ENCODE measurements at places on chromosomes 3 and 15.

DNA sequence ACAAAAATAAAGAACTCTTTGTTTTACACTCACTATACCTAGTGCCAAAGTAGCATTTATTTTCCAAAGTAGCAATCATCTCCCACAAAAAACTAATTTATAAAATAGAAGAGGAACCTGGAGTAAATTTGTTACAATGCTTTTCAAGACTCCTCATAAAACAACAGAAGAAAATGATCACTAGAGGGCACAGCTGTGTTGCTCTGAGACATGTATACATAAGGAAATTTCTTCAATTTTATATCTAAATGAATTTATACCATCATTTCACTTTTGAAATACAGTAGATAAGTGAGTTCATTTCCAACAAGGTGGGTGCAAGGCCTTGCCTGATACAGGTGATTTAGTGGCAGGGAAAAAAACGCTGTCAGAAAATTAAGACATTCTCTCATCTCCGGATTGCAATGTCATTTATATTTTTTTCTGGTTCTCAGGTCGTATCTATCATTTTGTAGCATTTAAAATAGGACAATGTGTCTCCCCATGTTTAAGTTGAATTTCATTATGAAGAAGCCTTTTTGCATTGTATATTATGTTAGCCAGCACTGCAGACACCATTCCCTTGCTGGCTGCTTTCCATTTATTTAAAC is 25.3 kb upstream of the ARHGEF26 start:
- no peak for DNase-seq

GRCh38 chr3:195896361-195897080 is 11.8 kb downstream of the TNK2 start:
- no peak for DNase-seq

DNA sequence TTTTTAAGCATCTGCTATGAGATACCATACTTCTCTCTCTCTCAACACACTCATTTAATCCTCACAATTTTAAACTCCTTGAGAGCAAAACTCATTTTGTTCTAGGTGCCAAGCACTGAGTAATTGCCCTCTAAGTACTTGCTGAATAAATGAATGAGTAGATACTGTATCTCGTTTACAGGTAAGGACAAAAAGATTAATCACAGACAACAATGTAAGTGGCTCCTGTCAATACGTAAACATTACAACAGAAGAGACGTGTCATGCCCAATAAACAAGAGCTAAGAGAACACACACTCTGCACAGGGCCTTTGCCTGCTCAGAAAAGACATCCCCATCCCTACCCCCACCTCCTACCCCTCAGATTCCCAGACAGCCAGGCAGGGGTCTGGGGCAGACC is 59.8 kb downstream of the CHSY1 start:
- DNase-seq: no peak

- DNase-seq: no peak
These were observed 168.8 kb upstream of the CADM2 start for GRCh38 chr3:84789961-84790360.

GRCh38 chr3:123387532-123387931 is 61.4 kb downstream of the ADCY5 start:
- DNase-seq: no peak

- no peak for DNase-seq
These were observed 9.5 kb downstream of the CACNA2D3 start for GRCh38 chr3:54131890-54132289.

DNA sequence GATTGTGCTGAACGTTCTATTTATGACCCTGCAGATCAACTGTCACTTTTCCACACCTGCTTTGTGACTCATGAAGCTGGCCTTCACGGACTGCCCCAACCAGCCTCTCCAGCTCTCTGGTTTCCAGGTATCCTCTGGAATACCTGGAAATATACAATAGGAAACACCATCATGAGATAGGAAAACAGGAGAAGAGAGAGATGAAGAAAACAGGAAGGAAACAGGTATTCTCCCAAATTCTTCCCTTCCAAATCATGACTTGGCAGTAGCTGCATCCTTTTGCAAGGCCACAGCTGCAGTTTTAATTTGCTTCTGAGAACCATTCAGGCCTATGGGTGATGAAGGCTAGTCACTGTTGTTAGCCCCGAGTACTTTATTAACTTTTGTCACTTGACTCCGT is 909.1 kb downstream of the EPHA3 start:
- no peak for DNase-seq

Measured in activated CD4-positive, alpha-beta T cell treated with anti-CD3 and anti-CD28 coated beads, Interleukin-2, amount 50 U/mL, for 4 hours (primary cell).